ENCODE measurements at places on chromosomes 11 and 22.
A peak's percentile ranks its signal among the peaks of the same experiment; 100 is the strongest.

DNA sequence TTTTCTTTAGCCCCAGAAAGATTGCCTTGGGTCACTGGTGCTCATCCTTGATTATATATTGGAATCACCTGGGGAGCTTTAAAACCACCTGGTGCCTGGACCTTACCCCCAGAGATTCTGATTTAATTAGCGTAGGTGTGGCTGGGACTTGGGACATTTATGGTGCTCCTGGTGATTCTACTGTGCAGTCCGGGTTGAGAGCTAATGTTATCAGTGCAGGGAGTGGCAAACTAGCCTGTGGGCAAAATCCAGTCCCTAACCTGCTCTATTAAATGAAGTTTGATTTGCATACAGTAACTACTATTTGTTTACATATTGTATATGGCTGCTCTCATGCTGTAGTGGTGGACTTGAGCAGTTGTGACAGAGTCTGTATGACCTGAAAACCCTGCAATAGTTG, 134.0 kb upstream of the SORL1-AS1 start:
- no peak for DNase-seq

DNA sequence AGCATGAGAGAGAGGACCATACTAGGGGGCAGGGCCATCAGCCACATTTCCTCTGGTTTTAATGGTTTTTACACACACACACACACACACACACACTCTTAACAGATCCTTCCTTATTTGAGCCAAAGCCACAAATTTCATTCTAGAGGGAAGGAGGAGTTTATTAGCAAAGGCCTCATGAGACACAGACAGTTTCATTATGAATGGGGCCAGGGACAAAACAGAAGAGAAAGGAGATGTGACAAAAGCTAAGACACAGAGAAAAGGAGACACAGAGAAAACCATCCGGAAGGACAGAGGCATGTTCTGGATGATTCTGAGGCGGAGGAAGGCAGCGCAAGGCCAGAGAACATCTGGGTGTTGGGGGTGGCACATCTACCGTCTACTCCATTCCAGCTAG, 32.2 kb upstream of the ARFGAP3 start:
- peak; percentile 46 for DNase-seq

- DNase-seq, result no peak
These were observed 202.9 kb downstream of the FAM76B start for GRCh38 chr11:95586661-95587060.

GRCh38 chr22:44329179-44329796, 16.5 kb upstream of the SHISAL1 start:
- no peak for DNase-seq

DNA sequence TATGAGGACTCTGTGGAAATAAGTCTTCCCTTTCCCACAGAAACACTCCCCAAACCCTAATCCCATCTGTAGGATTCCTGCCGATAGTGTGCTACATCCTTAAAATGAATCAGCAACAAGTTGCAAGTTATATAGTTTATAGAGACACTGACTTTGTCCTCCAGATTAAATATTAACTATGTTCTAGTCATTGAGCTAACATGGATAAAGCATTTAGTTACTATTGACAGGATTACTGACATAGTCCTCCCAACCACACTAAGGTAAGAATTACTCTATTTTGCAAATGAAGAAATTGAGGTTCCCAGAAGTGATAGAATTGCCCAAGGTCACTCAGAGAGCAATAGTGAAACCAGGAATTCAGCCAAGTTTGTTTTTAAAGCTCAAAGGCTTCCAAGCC, 1.9 kb downstream of the OR52M1 start:
- DNase-seq, result no peak

- no peak for DNase-seq
These were observed 1674.3 kb upstream of the RAG2 start for GRCh38 chr11:38272376-38272775.

DNA sequence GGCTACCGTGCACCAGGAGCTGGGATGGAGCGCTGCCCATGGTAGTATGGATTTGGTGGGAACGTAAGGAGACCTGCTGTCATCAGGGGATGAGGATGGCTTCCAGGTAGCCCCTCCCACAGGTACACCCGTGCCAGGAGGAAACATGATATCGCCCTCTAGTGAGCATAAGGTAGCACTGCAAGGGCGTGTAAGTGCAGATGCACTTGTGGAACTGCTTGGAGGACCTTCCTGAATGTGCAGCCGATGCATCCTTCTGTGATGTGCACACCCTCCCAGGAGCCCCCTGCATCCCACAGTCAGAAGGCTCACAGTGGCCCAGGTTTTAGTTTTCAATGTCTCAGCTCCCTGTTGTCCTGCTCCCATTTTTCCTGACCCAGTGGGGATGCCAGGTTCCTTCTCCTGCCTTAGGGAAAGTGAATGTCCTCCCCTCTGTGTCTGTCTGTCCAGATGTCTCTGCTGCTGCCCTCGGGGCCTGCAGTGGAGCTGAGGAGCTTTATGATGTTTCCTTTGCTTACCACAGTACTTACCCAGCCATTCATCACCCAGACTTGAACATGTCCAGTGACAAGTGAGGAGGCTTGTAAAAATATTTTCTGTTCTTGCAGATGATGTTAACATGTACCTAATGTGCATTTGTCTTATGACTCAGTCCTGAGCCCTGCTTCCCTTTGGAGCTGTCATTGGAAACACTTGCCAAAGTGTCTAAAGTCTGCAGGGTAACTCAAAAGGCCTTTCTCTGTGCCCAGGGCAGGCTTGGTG, 49.2 kb downstream of the DBX1 start:
- DNase-seq, result peak; percentile 65

GRCh38 chr11:63970902-63971301, 3.5 kb upstream of the COX8A start:
- no peak for DNase-seq

DNA sequence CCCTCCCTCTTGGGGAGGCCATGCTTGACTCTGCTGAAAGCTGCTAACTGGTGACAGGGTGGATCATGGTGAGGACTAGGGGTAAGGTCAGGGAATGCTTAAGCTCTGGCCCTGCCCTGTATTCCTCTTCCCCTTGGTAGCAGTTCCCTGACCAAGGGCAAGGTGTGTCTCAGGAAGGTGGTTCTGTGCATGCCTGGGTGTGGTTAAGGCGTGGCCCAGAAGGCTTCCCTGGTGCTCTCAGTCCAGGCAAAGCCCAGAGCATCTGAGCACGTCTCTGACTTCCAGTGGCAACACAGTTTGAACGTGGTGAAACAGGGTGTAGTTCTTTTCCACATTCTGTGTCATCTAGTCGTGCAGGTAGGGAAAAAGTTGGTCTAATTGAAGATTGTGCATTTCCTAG, 53.1 kb upstream of the HORMAD2 start:
- DNase-seq, result no peak

DNA sequence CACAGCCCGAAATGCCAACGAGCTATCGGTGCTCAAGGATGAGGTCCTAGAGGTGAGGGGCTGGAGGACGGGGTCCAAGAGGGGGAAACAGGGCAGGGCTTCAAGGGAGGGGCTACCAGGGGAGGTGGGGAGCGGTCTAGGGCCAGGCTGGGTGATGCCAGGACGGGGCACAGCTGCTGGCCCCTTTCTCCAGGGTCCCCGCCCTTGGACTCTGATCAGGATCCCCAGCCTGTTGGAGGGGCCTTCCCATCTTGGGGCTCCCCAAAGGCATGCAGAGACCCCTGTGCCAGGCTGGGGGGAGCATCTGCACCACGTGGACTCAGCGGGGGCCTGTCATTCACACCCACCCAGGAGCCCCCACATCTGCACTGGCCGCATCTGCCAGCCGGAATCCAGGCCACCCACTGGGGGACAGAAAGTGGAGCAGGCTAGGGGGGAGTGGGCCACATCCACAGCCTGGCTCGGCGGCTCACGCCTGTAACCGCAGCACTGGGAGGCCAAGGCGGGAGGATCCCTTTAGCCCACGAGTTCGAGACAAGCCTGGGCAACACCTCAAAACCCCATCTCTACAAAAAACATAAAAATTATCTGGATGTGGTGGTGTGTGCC, 18.9 kb downstream of the EPS8L2 start:
- no peak for DNase-seq

DNA sequence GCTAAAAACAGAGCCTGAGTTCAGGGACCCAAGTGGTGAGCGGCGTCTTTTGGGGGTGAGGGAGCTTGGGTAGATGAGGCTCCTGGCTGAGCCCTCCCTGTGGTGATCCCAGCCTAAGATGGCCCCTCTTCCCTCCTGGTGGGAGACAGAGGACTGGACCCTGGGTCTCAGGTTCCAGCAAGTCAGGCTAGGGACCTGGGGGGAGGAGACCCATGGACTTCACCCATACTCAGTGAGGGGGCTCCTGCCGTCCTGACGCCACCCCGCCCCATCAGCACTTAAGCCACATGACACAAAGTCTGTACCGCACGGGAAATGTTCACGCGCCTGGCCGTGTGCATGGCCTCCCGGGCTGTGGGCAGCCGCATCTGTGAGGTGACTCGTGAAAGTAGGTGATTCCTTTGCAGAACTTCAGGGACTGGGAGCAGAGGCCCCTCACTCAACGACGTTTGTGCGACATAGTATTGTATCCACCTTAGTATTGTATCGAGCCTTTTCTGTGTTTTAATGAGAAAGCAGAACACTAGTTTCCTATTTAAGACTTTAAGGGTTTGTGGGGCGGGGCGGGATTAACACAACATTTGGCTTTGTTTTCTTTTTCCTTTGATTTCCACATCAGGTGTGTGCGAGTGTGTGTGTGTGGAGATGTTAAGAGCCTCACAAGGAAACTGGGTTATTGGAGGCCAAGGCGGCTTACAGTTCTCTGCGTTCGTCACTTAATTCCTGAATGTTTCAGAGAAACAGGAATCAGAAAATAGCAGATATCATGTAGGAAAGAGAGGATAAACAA, 18.4 kb upstream of the TMEM191C start:
- DNase-seq, result no peak

DNA sequence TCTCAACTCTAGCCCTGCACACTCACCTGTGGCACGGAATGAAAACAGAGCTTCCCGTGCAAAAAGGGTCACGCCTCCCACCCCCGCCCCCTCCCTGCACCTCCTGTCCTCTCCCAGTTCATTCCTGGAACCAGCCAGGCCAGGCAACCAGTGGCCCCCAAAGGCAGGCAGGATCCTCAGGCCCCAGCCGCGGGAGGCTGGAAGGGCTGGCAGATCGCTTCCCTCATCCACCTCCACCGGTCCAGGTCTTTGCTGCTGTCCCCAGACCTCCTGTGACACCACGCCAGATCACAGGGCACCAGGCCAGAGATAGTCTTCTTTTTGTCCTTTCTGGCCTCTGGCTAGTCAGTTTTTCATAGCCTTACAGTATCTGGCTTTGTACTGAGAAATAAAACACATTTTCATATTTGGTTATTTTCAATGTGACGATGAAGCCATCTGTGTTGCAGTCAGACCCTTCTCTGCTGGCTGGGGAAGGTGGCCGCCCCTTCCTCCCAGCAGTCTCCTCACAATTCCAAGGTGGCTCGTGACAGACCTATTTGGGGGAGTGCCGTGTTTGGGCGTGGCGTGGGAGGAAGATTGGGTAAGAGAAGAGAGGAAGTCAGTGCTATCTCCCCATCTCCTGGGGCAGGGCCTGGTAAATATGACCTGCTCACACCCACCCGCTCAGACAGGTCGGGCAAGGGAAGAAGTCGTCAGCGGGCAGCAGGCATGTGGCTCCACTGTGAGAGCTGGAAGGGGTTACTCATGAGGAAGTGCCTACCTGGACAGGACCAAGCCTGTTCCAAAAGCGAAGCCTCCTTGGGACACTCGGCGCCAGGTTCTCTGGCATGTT, 9.1 kb downstream of the SSH3 start:
- DNase-seq, result no peak
